ENCODE measurements at places on chromosomes 12 and 14.

GRCh38 chr12:989751-990660, 1.0 kb upstream of the ERC1 start:
- no peak for DNase-seq

GRCh38 chr12:41769810-41770209, 374.9 kb downstream of the GXYLT1 start:
- no peak for DNase-seq

GRCh38 chr12:108843187-108843586, 14.2 kb downstream of the SSH1 start:
- DNase-seq: no peak

GRCh38 chr14:21804981-21805380, 131.4 kb upstream of the OR4E1 start:
- no peak for DNase-seq

DNA sequence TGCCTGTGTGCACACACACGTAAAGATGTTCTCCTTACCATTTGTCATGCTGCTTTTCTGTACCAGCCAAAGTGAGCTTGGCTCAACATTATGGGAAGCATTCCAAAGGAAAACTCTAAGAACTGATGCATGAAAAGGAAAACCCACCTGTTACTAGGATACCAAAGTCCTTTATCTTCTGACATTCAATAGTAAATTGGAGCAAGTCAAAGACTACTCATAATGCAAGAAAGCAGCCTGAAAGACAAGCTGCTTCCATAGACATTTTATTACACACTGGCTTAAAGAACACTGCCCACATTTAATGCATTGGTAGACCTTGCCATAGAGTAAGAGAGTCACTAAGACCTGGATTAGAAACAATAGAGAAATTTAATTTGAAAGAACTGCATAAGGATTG, 159.0 kb downstream of the LRIG3 start:
- no peak for DNase-seq

- no peak for DNase-seq
These were observed 1.0 kb downstream of the FGFR1OP2 start for GRCh38 chr12:26939192-26939832.

GRCh38 chr12:110537605-110538409, 35.7 kb downstream of the RAD9B start:
- DNase-seq: no peak

- DNase-seq: no peak
These were observed 16.7 kb downstream of the SNRNP35 start for GRCh38 chr12:123474485-123475245.

DNA sequence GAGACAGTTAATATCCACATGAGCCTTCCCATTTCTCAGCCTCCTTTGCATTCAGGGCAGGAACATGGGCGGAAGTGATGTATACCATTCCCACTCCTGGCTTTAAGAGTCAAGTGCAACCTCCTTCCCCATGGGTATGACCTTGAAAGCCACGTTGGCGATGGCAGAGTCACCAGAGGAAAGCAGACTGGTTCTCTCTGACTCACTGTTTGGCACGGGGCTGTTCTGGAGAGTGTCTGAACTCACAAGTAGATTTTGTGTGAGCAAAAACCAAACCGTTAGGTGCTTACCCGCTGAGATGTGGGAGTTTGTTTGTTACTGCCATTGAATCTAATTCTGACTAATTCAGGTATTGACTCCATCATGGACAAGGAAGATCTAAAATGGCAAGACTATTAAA, 36.7 kb upstream of the PZP start:
- DNase-seq: no peak

- no peak for DNase-seq
These were observed 45.7 kb upstream of the PRMT8 start for GRCh38 chr12:3445119-3445978.

DNA sequence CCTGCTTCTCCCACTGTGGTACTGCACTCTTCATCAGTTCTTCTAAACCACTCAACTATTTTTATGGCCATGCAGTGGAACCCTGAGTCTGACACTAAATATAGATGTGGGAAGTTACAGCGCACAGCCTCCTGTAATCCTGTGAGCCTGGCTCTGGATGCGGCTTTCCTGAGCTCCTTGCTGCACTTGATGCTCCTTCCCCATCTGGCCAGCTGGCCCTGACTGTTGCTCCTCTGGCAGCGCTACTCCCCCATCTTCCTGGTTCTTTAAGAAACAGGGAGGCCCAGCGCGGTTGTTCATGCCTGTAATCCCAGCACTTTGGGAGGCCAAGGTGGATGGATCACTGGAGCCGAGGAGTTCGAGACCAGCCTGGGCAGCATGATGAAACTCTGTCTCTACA, 24.6 kb downstream of the IQSEC3 start:
- no peak for DNase-seq

DNA sequence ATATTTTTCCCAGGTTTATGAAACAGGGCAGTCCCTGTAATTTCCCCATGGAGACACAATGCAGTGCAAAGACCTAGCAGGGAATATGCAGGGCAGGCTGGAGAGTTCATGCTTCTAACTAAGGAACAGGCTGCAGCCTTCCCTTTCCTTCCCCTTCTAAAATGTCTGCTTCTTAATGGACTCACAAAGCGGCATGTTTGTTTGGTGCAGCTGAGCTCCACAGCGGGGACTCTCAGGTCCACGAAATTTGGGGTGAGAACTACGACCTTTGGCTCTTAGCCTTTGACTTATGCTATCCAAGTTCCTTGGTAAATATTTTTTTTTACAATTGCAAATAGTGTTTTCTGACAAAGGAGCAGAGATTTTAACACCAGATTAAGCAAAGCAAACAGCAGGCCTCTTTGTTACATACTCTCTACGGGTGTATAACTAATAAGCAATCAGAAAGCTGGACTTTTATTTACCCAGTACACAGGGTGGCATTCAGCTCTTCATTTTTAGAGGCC, 323.6 kb downstream of the ZFP36L1 start:
- DNase-seq: no peak

GRCh38 chr12:88530868-88531267, 49.4 kb downstream of the KITLG start:
- DNase-seq: no peak

- DNase-seq: no peak
These were observed 644.2 kb downstream of the NOVA1 start for GRCh38 chr14:25953532-25954139.

DNA sequence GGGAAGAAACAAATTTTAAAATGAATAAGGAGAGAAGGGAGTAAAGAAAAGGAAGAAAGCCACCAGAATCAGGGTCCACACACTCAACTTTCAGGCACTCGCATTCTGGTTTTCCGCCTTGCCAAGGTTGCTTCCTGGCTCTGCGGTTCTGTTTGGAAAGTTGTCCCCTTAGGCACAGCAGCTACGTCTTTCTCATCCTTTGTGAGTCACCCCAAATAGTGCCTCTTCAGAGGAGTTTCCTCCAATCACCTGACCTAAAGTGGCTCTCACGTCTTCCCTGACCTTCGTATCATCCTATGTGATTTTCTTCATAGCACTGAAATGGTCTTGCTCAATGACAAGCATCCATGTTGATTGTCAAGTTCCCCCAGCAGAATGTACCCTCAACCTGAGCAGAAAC, 99.5 kb upstream of the TMCC3 start:
- no peak for DNase-seq

GRCh38 chr12:108832730-108833354, 24.5 kb downstream of the SSH1 start:
- DNase-seq: no peak

DNA sequence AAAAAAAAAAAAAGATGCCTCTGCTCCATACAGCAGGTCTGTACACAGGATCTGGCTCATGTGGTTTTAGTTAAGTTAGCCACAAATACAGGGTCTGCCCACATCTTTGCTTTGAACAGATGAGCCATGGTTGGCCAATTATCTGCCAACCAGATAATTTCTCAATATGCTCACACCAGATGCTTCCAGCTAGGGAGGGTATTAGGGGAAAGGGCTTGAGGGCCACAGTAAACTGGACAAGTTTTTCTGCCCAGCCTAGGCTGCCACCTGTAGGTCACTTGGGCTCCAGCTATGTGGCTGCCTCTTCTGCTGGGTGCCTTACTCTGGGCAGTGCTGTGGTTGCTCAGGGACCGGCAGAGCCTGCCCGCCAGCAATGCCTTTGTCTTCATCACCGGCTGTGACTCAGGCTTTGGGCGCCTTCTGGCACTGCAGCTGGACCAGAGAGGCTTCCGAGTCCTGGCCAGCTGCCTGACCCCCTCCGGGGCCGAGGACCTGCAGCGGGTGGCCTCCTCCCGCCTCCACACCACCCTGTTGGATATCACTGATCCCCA, 776 bp downstream of the RDH5 start:
- DNase-seq: no peak

DNA sequence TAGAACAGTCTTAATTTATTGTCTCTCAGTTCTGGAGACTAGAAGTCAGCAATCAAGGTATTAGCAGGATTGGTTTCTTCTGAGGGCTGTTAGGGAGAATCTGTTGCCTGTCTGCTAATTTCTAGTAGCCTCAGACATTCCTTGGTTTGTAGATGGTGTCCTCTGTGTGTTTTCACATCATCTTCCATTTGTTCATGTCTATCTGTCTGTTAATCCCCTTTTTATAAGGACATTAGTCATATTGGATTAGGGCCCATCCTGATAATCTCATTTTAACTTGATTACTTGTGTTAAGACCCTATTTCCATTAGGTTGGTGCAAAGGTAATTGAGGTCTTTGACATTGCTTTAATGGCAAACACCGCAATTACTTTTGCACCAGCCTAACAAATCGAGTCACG, 34.3 kb downstream of the TBC1D15 start:
- DNase-seq: no peak

DNA sequence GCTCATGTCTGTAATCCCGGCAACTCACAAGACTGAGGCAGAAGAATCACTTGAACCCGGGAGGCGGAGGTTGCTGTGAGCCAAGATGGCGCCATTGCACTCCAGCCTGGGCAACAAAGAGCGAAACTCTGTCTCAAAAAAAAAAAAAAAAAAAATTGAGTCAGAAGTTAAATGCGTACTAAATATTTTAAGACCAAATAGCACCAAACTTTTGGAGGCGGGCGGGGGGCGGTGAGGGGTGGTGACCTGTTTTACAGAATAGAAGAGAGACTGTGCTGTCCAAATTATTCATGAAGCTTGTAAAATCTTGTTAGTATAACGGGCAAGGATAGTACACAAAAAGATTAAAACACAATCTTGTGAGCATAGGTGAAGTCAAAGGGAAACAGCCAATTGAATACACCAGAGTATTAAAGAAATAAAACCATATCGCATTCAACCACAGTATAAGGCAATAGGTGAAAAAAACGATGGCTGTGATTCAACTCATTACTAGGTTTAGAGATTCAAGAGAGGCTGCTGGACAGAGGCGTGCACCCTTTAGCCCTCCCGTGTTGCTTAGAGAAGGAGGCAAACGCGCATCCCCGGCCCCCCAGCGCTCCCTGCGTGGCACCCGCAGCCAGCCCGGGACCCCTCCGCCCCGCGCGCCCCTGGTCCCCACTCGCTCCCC, 571 bp downstream of the ZNF891 start:
- DNase-seq: no peak

- no peak for DNase-seq
These were observed 1.4 kb upstream of the ZFP36L1 start for GRCh38 chr14:68794130-68794850.

DNA sequence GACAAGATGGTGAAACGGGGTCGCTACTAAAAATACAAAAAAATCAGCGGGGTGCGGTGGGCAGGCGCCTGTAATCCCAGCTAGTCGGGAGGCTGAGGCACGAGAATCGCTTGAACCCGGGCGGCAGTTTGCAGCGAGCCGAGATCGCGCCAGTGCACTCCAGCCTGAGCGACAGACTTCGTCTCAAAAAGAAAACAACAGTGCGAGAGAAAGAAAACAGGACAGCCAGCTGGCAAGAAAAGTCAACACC, 633 bp upstream of the RNU4-2 start:
- no peak for DNase-seq

DNA sequence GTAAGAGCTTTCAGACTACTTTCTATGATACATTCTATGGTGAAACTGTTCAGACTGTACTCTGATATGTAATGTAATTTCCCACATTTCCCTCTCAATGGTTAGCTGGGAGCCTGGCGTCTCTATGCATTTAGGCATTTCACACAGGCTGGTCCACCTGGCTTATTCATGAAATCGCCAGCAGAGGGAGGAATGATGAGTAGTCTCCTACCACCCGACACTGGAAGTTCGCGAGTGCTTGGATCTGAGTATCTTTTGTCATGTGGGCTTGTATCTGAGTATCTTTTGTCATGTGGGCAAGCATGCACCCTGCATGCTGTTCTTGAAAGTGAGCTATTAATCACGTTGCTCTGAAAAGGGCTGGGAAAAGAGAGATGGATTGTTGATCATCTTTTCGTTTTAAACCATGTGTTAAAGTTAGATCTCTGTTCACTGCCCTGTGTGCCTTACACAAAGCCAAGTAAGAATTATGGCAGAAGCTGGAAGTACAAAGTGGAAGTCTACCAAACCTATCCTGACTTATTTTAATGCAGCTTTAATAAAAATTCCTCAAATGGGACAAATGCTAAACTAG, 235.0 kb downstream of the ATP23 start:
- DNase-seq: no peak

GRCh38 chr12:110091136-110091711, 32.9 kb upstream of the IFT81 start:
- no peak for DNase-seq

DNA sequence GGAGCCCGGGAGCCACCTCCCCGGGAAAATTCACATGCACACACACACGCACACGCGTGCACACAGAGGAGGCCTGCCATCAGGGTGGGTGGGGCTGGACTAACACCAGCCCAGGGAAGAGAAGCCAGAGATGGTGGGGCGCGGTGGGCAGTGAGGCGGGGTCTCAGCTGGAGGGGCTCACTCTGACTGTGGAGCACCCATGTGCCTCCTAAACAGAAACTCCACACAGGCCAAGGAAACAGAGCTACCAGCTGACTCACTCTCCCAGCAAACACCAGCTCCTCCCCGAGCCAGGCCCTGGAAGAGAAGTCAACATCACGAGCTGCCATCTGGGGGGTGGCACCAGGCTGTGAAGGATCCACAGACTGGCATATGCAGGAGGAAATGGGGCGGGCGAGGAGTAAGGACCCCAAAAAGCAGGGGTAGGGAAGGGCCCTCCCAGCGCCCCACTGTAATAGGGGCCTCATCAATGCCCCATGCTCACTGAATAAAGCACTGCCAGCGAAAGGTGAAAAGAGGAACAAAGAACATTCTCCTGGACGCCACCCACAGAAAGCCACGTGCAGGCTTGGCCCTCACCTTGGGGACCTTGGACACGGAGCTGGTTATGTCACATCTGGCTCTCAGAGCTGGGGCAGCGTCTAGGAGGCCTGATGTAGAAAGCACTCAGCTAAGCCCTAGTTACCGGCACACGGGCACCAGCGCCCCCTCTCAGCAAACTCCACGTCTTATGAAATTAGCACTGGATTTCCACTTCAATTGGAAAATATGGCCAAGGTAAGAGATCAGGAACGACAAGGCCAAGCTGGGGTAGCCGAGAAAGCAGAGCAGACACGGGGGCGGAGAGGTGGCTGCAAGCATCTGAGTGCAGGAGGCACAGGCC, 8.4 kb upstream of the INF2 start:
- no peak for DNase-seq
